ENCODE measurements at places on chromosomes 11 and 22.

DNA sequence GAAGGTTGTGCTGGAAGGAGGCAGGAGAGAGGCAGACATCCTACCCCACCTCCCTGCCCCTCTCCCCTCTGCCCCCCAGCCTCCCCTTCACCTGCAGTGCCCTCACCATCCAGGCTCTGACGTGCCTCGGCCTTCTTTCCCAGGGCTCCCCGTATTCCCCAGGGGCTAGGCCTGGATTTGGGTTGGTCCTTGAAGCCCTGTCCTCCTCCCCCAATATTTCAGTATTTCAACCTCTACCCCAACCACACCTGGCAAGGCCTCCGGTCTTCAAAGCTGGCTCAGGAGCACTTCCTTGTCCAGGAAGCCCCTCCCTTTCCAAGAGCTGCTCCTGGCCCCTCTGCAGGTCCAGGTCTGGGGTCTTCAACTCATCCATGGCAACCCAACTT, 8.6 kb upstream of the PDE2A start:
- no peak for DNase-seq

DNA sequence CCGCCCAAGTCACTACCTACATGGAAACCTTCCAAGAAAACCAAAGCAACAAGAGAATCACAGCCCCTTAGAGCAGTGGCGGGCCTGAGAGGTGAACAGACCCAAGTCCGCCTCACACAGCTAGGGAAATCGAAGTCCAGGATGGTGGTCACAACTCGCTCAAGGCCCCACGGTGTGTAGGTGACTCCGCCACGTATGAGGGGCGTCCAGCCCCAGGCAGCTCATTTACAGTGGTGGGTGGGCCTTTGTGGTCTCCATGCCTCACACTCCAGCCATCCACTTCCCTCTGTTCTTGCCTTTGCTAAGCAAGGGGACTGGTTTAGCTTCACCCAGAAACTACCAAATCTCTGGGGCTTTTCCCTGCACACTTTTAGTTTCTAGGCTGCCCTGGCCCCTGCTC, 9.7 kb upstream of the TCF20 start:
- DNase-seq, result no peak

GRCh38 chr11:16935518-16936302, 78.5 kb downstream of the PLEKHA7 start:
- no peak for DNase-seq

DNA sequence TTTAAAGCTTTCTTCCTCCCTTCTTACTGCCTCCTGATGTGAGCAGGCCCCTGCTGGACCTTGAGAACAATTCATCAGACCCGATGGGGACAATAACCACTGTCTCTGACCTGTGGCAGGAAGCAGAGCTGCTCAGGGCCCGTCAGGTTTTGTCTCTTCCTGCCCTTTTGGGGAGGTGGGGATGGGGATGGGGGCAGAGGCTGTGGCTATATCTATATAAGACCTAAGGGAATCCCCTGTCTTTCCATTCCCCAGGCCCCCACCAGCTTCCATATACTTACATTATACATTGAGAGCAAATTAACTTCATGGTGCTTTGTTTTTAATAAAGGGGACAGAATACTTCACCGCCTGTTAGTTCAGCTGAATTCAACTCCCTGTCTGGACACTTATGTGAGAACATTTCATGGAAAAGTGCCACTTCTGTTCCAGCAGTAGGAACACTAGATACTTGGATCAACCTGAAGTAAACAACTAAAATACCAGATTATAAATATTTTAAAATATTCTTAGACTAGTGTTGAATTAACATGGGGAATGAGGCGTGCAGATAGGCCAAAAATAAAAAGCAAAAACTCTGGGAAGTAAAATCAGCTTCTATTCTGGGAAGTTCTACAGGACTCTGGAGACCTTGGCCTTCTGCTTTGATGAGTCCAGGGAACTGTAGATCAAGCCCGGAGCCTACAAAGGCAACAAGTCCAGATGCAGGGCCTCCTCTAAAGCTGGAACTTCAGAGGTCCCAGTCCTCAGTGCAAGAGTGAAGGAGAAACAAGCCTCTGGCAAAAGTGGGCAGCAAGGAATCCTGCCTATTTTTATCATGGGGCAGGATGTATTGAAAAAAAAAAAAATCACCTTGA, 11.1 kb downstream of the ZP1 start:
- DNase-seq, result no peak

- DNase-seq, result no peak
Measured at GRCh38 chr11:133787379-133788141, 57.8 kb downstream of the SPATA19 start.

- no peak for DNase-seq
Measured at GRCh38 chr11:69267395-69267805, 26.6 kb upstream of the MYEOV start.

DNA sequence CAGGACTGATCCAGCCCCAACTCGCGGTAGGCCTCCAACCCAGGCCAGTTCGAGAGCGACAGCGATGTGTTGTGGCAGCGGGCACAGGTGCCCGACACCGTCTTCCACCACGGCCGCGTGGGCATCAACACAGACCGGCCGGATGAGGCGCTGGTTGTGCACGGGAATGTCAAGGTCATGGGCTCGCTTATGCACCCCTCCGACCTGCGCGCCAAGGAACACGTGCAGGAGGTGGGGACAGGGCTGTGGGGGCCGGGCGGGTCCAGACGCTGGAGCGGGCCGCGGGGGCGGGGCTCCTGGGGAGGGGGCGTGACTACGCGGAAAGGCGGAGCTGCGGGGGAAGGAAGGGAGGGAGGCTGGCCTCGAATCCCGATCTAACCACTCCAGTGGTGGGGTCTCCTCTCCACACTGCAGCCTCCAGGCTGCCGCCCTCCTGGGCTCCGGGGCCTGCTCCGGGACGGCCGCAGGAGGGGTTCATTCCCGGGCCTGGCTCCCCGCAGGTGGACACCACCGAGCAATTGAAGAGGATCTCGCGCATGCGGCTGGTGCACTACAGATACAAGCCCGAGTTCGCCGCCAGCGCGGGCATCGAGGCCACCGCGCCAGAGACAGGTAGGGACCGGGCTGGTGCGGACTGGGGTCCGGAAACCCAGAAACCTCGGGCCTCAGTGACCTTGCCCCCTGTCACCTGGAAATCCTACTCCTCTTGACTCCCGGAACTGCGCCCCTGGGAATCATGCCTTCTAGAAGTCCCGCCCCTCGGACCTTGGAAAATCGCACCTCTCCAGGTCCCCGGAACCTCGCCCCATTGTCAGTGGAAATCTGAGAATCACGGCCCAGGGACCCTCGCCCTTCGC, 14.9 kb downstream of the TMEM258 start:
- DNase-seq, result peak; percentile 72

DNA sequence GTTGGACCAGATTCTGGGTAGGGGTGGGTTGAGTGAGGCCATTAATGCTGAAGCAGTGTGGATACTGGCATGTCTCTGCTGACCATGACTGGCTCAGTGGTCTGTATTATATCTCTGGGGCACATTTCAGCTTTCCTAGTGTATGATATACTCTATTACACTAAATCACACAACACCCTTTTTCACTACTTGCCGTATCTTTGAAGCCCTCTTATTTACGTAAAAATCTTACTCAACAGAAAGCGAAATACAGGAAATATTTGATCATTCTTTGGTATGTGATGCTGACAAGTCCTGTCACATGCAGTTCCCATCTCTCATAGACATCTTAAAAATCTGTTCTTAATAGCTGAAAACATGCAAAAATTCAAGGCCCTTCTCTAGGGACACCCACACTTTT, 40.3 kb downstream of the OR5B17 start:
- DNase-seq, result no peak

- DNase-seq, result no peak
Measured at GRCh38 chr11:72939031-72939430, 124.8 kb downstream of the ATG16L2 start.

DNA sequence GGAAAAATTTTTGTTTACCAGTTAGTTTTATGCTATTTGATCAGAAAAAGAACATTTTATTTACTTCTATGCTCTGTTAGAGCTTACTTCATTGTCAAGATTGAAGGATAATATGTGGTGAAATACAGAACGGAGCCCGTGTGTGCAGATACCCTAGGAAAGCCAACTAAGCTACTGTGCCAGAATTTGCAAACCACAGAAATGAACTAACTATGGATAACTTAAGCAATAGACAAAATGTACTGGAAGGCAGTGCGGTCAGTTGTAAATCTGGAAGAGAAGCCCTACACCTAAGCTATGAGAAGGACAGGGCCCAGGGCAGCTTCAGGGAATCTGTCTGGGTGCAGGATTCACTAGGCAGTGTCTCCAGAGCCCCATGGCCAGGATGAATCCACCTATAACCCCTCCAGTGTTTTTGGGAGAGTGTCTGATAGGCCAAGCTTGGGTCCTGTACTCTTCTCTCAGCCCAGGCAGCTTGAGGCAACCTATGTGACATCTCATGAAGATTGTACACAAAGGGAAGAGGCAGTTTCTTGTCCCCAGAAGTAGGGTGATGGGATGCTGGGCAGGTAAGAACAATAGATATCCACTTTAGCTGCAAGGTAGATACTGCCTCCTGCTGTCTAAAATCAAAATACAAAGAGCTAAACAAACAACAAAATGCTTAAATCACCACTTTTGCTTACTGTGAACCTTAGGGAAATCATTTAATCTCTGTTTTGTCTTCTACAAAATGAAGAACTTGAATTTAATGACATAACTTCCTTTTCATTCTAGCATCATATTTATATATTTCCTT, 12.1 kb downstream of the MMP7 start:
- DNase-seq, result no peak

DNA sequence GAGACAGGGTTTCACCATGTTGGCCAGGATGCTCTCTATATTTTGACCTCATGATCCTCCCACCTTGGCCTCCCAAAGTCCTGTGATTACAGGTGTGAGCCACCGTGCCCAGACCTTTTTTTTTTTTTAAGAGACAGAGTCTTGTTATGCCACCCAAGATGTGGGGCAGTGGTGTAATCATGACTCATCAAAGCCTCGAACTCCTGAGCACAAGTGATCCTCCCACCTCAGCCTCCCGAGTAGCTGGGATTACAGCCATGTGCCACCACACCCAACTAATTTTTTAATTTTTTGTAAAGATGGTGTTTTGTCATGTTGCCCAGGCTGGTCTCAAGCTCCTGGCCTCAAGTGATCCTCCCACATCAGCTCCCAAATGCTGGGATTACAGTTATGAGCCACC, 37.9 kb downstream of the IZUMO1R start:
- no peak for DNase-seq

- DNase-seq, result no peak
Measured at GRCh38 chr11:17498058-17498457, 21.4 kb upstream of the ABCC8 start.

DNA sequence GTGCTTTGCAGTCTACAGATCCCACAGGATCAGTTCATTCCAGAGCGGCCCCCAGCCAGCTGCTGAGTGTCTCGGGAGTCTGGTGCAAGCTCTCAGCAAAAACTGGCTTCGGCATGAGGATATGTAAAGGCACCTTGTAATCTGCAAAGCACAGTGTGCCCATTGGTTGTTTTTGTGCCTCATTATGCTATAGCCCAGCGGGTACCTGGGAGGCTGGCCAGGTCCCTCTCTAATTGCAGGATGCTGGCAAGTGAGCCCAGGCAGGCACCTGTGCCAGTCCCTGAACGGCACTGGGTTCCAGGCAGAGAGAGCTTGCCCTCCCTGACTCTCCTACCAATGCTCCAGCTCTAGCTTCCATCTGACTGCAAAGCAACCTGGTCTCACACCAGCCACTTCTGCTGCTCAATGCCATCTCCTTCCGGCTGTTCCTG, 128.7 kb downstream of the DSCAML1 start:
- no peak for DNase-seq

- DNase-seq, result no peak
Measured at GRCh38 chr11:129223260-129223659, 31.1 kb upstream of the ARHGAP32 start.

GRCh38 chr11:126475014-126475991, 119.8 kb downstream of the ST3GAL4 start:
- DNase-seq, result no peak

GRCh38 chr22:50268655-50269113, 1.5 kb downstream of the MAPK11 start:
- DNase-seq, result no peak

DNA sequence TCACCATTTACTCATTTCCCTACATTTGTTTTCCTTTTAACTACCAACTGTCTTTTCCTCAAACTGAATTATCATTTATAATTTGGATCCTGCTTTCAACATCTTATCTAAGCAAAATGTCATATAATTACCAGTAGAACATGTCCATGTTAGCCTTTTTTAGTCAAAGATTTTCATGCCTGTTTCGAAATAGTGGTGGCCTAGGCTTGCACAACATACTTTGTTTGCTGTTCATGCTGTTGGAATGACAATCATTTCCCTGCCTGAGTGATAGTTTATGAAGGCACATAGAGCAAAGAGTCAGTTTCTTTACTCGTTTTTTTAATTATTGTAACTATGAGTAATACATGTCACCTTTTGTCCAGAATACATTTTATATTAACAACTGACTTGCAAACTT, 144.3 kb upstream of the ANO3 start:
- no peak for DNase-seq

DNA sequence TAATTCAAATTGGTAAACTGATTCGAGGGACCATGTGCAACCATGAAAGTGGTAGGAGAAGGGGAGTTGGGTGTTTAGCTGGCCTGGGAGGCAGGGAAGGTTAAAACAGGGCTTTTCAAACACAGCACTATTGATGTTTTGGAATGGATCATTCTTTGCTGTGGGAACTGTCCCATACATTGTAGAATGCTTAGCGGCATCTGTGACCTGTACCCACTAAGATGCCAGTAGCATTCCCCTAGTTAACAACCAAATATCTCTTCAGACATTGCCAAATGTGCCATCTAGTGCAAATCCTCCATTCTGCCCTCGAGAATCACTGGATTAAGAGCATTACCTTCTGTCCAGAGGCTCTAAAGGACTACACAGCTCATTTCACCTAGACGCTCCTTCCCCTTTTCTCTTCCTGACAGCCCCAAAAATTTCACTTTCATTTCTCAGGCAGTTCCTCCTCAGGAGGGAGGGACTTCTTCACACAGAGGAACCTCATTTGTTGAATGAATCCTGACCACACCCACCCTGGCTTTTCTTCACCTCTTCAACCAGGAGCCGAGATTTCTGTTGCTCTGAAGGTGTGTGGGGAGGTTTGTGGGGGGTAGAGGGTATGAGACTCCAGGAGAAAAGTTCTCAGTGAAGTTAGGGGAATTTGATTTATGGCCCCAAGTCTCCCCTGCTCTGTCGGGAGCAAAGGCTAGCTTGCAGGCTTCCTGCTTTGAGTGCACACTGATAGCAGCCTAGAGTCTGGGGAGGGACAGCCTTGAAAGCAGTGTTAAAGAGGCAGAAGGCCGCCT, at the start of gene TRIM34:
Gene TRIM34 (plus strand): TSS at position 513 of the 791 bp plus-strand sequence. CDS start 7,331 bp downstream, outside the sequence.
- DNase-seq, result peak; percentile 41

- no peak for DNase-seq
Measured at GRCh38 chr11:61904539-61905048, 12.8 kb downstream of the RAB3IL1 start.

- no peak for DNase-seq
Measured at GRCh38 chr22:50671641-50672040, 982 bp upstream of the SHANK3 start.

Measured in stimulated activated naive CD4-positive, alpha-beta T cell (primary cell).